ENCODE measurements at places on chromosomes 16 and 17.

DNA sequence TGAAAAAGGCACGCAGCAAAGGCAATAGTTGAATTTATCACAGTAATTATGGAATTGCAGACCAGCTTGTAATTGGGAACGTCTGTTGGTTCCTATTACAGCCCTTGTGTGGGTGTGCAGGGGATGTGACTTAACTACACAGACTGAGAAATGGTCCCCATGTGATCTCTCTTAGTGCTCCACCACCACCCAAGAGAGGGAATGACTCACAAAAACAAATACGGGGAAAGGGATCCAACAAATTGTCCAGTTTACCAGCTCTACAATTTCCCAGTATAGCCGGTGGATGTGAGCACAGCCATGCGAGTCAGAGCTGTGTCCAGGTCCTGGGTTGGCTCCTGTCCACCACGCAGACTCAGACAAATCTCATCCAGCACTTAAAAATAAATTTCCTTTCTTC lies 337.9 kb downstream of the GRIN2A start:
- no peak for DNase-seq

GRCh38 chr17:81075307-81075706 lies 40.4 kb downstream of the BAIAP2 start:
- DNase-seq: no peak

DNA sequence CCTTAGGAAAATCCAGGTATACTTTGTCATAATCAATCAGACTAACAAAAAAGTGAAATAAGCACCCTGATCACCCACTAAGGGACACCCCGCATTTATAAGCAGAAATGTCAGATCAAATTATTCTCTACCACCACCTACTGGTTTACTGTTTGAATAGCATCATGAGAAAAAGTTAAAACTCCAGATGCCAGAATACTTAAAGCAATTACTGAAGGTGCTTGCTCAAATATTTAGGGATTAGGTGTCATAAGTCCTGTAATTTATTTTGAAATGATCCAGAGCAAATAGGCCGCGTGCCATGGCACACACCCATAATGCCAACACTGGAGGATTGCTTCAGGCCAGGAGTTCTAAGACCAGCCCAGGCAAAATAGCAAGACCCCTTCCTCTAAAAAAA lies 2.3 kb downstream of the TOP2A start:
- no peak for DNase-seq

DNA sequence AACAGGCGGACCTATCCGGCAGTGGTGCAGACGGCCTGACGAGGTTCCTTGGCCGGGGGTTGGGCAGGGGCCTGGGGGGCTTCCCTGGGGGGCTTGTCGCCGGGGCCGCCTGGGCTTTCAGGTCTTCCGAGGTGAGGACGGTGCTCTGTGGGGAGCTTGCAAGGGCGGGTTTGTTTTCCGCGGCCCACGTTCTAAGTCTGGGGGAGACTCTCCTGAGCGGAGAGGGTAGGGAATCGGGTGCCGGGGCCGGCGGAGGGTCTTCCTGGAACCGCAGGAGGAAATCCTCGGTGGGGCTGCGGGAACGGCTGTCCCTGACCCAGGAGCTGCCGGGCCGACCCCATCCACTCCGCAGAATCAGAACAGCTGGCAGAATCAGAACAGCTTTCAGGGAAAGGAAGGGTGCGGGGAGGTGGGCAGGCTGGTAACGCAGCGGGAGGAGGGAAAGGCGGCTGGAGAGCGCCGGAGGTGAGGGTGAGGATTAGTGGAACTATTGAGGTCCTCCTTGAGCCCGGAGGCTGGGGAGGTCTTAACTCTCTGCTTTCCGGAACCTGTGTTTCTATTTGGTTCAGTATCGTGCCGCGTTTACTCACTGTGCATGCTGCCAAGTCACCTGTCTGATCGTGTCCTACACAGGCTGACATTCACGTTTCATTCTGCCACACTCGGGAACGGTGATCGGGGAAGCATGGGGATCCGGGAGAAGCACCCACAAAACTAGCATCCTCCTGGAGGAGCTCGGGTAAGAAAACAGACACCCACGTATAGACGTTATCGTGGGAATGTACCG lies 28.9 kb downstream of the CPSF4L start:
- DNase-seq: peak; percentile 47

DNA sequence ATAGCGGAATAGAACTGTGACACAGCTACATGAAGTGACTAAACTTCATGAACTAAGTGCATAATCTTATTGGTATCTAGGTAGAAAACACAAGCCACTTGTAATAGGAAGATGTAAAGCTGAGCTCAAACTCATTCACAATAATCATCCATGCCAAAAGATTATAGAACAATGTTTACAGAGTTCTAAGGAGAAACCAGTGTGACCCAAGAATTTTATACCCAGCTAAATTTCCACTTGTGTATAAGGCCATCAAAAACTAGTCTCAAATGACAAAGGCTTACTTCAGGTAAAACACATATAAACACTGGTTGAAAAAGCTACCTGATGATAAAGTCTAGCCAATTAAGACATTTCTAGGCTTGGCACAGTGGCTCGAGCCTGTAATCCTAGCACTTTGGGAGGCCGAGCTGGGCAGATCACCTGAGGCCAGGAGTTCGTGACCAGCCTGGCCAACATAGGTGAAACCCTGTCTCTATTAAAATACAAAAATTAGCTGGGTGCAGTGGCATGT lies 16.9 kb upstream of the CPD start:
- no peak for DNase-seq

- DNase-seq: no peak
Observed at GRCh38 chr17:40108970-40109824, 8.8 kb upstream of the NR1D1 start.

DNA sequence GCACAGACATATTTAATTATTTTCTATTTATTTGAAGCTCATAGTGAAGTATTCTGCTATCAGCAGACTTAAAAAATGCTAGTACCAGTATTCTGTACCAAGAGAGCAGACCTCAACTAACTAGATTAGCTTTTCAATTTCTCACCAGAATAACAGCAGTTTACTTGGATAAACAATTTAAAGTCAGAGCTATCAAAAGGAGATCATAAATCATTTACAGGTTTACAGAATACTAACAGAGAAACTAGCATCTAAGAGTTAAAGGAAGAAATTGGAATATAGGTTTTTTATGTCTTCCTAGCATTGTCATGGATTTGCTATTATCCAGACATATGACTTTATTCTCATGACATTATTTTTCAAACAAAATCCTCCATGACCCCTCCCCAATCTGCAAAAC lies 3.4 kb downstream of the SPOP start:
- DNase-seq: no peak

GRCh38 chr17:40611840-40612474 lies 35.7 kb downstream of the SMARCE1 start:
- no peak for DNase-seq

GRCh38 chr17:77696151-77696720 lies 262.3 kb upstream of the TNRC6C start:
- peak; percentile 22 for DNase-seq

DNA sequence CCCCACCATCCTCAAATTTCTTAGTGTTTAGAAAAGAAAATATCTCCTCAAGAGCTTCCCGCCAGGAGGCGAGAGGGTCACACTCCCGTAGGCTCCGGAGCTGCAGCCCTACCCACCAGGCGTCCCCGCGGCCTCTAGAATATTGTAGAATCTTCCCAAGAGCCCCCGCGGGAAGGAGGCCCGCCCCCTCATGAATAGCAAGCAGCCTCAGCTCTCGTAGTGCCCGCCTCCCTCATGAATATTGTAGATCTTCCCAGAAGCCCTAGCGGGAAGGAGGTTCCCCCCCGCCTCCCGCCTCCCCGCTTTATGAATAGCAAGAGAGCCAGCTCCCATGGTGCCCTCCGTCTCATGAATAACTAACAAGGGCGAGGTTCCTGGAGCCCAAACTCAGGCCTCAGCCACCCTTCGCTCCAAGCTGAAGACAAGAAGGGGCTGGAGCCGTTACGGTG lies at the start of gene FBXO47:
TSS of gene FBXO47 (minus strand) at position 114 of the 449 bp plus-strand sequence. CDS start 4,378 bp downstream, outside the sequence.
- DNase-seq: peak; percentile 77

DNA sequence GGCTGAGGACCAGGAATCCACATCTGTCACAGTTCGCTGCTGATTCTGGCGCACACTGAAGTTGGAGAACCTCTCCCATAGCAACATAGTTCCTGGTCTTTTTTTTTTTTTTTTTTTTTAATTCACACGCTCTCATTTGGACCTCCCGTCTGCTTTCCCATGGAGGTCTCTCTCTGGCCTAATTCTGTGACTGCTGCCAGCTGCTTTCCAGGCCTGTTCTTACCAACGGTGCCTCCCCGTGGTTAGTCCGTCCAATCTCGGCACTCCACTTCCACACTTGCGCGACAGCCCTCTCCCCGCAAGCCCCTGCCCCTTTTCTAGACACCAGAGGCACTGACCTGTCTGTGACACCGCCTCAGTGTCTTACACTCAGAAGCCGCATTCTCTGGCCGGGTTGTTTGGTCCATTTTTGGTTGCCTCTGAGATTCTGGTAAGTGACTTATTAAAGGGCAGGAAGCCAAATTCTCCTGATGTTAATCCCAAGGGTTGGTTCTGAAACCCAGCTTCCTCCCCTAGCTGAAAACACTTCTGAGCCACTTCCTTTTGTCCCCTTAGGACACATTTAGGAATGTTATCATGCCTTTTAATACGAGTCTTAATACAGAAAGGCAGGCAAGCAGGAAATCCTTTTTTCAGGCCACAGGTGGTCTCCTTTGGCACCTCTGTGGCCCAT lies 1.1 kb upstream of the AKTIP start:
- no peak for DNase-seq

GRCh38 chr17:79690466-79690865 lies 40.3 kb upstream of the ENPP7 start:
- no peak for DNase-seq

DNA sequence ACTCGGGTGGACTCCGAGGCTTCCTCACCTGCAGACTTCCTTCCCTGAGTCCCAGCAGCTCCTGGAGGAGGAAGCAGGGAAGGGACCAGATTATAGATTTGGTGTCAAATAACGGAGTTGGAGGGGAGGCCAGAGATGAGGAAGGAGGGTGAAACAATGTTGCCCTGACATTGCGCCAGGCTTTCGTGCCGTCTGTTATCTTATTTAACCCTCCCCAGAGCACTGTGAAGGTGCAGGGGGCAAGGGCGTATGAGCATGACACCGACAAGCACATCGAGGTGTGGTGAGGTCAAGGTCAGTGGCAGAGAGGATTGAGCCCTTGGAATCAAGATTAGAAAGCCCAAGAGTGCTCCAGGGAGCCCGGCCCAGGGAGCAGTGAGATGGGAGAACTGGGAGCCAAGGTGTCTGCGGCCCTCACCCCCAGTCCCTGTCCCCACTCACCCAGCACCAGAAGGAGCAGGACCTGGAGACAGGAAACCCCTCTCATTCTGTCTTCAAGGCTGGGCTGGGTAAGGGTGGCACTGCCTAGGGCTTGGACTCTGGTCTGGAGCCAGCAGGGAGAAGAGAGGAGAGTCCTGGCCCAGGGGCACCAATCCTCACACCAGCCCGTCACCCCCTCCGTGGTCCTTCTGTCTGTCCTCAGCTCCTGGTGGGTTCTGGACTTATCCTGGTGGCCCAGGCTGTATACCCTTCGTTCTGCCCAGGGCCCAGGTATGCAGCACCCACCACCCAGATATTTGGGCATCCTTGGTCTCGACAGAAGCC lies 1.1 kb downstream of the PRSS33 start:
- DNase-seq: no peak

DNA sequence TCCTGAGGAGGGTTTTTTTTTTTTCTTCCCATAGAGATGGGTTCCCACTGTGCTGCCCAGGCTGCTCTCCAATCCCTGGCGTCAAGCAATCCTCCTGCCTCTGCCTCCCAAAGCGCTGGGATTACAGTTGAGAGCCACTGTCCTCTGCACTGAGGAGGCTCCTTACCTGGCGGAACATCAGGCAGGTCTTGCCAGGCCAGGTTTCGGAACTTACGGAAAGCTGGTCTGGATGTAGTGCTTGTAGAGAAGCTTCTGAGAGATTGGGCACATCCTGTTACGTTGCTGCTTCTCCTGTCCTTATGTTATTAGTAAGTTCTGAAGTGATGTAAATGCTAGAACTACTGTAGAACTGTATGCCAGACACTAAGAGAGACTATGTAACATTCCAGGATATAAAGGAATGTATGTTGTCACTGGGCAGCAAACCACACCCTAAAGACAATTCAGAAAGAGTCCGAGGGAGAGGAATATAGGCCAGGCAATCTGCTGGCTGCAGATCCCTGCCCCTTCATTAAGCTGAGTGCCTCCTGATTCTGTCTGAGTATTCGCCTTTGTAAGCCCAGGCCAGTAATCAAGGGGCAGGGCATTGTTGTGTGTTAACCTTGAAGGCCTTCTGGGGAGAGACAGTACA lies 21.1 kb downstream of the ETV4 start:
- no peak for DNase-seq

GRCh38 chr16:84656649-84657048 lies 8.3 kb downstream of the KLHL36 start:
- DNase-seq: no peak

- no peak for DNase-seq
Observed at GRCh38 chr17:64580384-64581315, 73.9 kb downstream of the CEP95 start.

DNA sequence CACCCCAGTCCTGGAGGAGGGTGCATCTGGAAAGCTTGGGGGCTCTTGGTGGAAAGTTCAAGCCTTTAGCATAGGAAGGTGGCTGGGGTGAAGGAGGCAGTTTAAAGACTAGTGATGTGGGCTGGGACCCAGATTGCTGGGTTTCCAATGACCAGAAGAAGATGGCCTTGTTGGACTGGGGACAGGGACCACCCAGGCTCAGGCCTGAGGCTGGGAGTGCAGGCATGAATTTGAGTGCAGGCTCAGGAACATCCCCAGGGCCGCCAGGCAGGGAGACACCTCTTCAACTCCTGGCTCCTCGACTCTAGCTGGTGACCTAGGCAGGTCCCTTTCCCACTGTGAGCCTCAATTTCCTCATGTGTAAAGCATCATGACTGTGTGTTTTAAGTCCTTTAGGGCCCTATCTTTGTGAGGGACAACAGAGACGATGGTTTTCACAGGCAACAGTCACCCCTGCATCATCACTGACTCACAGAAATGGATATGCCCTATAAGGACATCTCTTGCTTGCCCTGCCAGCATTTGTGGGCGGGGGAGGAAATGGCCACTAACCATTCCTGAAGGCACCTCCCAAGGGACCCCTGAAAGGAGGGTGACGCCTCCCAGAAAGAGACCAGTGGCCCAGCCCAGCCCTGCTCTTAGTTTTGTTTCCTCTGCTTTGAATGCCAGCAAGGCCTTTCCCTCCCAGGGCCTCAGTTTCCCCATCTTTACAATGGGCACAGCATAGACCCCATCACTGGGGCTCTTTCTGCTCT lies 11.1 kb downstream of the NLRC5 start:
- DNase-seq: peak; percentile 48

DNA sequence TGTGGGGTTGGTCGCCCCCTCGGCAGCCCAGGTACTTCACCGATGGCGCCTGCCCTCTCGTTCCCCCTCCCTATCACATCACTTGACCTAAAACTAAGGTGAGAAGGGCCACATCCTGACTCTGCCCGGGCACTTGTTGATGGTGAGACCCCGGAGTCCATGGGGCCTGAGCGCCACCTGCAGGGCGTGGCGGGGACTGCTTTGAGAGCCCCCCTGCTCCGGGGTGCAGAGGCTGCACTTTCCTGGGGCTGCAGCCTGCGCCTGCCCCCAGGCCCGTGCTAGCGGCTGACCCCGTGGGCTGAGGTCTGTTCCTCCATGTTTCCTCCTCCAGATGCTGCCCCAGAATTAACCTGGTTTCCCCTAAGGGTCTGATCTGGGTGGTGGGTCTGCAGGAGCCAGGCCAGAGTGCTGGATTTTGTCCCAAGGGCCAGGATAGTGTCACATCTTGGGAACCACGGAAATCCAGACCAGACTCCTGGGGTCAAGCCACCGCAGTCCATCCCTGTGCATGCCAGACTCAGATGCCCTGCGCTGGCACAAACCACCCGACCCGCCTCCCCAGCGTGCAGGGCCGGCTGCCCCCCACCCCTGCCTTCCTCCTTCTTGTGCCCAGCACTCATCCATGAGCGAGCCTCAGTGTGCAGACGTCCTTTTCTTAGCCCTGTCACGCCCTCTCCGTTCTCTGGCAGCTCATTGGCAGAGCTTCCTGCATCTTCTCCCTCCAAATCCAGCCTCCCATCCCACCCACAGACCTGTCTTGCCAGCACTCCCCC lies 2.7 kb downstream of the NDUFAF8 start:
- DNase-seq: peak; percentile 63

Measured in activated CD4-positive, CD25-positive, alpha-beta regulatory T cell treated with anti-CD3 and anti-CD28 coated beads, Interleukin-2, amount 50 U/mL, for 72 hours (primary cell).